ENCODE measurements at places on chromosomes 5 and 9.

- no peak for DNase-seq
Measured at GRCh38 chr5:131256507-131256823, 7.4 kb upstream of the CDC42SE2 start.

DNA sequence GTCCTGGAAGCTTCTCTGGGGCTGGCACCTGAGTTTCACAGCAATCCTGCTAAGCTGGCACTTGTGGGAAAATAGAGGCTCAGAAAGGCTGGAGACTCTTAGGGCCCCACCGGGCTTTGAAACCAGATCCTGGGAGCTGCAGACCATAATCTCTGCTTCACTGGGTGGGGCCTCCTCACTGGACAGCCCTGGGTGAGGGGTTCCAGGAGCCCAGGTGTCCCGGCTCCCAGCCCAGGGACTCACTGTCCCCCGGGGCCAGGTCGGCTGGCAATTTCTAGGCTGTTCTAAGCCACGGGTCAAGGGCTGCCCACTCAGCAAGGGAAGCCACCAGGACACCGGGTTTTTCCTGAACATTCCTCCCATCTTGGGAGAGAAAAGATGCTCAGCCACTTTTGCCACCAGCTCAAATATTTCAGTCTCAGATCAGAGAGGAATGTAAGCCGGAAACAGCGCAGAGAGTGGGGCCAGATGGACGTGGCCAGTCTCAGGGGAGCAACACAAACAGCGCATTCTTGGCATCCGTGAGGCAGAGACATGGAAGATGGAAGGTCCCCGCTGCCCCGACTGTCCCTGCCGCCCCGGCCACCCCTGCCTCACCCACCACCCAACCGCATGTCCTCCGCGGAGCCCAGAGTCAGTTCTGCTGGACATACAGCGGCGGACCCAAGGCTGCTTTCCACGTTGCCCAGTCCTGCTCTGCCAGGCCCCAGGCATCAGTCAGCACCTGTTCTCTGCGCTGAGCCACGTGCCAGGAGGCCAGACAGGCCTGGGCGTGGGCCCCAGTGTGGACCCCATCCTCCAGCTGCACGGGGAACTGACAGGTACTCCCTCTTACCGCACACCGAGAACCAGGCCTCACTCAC is 72.6 kb downstream of the VAV2 start:
- no peak for DNase-seq

DNA sequence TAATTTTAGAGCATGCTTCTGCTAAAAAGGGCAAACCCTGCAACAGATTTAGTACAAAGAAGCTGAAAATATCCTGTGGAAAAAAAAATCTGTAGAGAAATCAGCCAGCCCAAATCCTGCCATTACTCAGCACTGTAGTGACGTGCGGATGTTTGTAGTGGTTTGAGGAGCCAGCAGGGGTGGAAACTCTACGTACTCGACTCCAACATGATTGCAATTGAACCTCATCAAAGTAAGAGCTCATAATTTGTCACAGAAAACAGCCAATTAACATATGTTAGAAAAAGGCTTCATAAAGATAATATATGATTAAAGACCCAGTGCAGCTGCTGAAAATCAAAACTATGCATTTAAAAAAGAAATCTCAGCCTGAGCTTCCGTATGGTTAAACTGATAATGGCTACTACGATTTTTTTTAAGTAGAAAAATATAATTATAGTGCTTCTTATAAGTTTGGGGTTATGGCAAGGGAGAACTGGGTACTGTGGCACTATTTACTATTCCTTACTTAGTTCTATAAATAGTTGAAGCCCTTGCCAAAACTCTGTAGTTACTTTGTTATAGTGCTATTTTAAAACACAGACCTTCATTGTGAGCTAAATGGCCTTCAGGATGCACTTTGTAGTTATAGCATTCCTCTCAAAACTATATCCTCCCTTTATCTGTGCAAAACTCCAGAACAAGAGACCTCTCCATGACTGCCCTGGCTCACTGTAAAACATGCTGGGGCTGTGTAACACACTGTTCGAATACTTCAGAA is 49.4 kb downstream of the MEF2C start:
- DNase-seq, result peak; percentile 14

- no peak for DNase-seq
Measured at GRCh38 chr9:85730916-85731630, 10.7 kb downstream of the AGTPBP1 start.

- no peak for DNase-seq
Measured at GRCh38 chr9:18077941-18078678, 395.8 kb upstream of the ADAMTSL1 start.

DNA sequence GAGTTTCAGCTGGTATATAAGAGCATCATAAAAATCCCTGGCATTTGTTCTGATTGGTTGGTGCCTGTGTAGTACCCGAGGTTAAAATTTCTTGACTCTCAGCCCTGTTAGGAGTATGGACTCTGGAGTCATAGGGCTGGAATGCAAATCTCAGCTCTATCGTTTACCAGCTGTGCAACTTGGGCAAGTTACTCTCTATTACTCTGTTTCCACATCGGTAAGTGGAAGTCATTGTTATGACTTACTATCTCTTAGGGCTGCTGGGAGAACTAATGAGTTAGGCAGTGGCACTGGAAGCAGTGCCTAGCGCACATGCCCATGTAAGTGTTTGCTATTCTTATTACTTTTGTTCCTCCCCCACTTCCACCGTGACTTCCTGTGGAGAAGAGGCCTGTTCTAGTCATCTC is 141.6 kb downstream of the BOD1 start:
- DNase-seq, result no peak

- DNase-seq, result no peak
Measured at GRCh38 chr5:138274189-138274853, at the start of gene GFRA3. Gene GFRA3, minus strand, starts transcription at chr5:138274621. Its CDS starts 197 bp downstream, at chr5:138274424.

DNA sequence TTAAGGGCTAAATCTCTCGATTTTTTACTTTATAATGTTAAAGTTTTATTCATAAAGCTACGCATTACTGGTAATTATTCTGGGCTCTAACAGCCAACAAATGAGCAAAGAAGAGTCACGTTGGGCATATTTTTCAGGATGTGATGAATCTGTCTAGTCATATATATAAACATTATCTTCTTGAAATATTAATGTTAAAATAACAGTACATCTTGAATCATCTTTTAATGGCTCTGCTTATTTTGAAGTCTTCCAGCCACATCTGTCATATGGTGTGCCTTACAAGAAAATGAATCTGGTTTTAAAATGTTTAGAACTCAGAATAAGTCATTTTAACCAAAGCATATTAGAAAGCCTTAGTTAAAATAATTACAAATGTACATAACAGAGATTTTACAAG is 96.9 kb downstream of the CWC27 start:
- no peak for DNase-seq

GRCh38 chr5:168939887-168940544 is 360.8 kb upstream of the PANK3 start:
- no peak for DNase-seq

DNA sequence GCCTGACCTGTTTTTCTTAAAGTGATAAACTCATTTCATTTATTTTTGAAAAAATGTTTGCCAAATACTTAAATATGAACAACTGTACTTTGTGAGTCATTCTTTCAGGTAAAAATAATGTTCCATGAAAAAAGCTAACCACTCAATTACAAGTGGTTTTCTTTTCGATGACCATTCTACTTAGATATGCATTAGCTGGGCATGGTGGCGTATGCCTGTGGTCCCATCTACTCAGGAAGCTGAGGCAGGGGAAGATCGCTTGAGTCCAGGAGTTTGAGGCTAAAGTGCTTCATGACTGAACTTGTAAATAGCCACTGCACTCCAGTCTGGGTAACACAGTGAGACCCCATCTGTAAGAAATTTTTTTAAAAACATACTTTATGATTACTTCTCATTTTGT is 4.0 kb upstream of the WDR70 start:
- DNase-seq, result no peak

- no peak for DNase-seq
Measured at GRCh38 chr5:41840251-41840650, 30.0 kb downstream of the OXCT1 start.

- no peak for DNase-seq
Measured at GRCh38 chr9:135969064-135969683, 8.0 kb upstream of the UBAC1 start.

DNA sequence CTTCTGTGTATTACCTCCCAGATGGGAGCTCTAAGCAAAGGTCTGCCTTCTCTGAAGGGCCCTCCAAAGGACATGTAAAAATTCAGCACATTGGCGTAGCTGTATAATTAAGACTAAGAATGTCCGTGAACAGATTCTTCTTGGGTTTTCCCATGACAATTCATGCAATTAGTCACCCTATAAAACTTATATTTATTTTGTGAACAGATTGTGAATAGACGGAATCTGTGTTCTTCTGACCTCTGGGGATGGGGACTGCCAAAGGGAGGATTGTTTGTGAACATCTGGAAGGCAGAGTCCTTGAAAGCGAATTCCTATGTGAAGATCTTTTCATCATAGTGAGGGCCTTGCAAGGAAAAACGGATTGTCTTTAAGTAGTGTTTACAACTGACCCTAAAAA is 111.3 kb downstream of the EGFLAM start:
- peak; percentile 50 for DNase-seq

- no peak for DNase-seq
Measured at GRCh38 chr5:29276371-29276770, 1917.1 kb upstream of the CDH6 start.

DNA sequence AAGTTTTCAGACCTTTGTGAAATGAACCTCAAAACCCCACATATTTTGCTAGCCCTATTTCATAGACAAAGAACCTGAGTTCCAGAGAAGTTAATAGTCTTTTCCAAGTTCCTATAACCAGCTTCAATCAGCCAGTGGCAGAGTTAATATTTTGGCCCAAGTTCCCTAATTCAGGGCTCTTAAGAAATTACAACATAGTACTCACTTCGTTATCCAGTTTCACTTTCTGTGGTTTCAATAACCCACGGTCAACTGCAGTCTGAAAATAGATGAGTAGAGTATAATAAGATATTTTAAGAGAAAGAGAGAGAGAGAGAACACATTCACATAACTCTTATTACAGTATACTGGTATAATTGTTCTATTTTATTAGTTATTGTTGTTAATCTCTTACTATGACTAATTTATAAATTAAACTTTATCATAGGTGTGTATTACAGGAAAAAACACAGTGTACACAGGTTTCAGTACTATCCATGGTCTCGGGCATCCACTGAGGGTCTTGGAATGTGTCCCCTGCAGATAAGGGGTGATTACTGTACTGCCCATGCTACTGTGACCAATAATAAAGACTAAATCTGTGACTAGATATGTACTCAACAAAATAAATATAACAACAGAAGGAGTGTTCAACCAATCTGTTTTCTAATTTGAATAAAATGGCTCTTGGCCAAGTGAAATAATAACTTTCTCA is 9.3 kb upstream of the MYOT start:
- DNase-seq, result no peak

DNA sequence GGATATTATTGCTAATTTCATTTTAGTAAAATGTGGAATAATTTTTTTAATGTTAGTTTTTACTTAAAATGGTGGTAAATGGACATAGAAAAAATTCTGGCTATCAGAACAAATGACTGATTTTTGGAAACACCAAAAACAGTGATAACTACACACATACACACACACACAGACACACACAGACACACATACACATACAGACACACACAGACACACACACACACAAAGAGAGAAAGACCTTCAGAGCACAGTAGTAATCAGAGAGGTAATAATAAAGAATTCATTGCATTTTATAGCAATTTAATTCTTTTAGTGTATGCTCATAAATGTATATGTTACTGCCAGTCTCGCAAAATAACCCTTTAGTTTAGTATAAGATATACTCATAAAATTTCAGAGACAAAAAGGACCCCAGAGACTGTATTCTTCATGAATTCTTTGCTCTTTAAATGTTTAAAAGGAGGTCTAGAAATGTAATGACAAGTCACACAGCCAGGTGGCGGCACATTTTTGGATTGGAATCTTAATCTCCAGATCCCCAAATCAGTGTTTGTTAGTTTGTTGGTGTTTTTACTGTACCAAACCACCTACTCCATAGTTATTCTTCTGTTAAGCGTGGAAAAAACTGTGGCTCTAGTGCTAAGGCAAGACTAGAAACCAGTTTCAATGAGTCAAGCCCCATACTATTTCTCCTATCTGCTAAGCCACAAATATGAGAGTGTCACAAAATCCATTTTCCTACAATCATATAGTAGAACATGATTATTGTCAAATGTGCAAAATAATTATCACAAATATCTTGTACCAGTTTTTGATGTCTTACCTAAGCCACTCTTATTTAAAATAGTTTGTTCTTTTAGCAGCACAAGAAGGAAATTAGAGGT is 109.9 kb downstream of the EDIL3 start:
- peak; percentile 31 for DNase-seq

- DNase-seq, result no peak
Measured at GRCh38 chr9:36729906-36730305, 157.2 kb downstream of the MELK start.

GRCh38 chr9:78351816-78352215 is 54.9 kb downstream of the PSAT1 start:
- no peak for DNase-seq

DNA sequence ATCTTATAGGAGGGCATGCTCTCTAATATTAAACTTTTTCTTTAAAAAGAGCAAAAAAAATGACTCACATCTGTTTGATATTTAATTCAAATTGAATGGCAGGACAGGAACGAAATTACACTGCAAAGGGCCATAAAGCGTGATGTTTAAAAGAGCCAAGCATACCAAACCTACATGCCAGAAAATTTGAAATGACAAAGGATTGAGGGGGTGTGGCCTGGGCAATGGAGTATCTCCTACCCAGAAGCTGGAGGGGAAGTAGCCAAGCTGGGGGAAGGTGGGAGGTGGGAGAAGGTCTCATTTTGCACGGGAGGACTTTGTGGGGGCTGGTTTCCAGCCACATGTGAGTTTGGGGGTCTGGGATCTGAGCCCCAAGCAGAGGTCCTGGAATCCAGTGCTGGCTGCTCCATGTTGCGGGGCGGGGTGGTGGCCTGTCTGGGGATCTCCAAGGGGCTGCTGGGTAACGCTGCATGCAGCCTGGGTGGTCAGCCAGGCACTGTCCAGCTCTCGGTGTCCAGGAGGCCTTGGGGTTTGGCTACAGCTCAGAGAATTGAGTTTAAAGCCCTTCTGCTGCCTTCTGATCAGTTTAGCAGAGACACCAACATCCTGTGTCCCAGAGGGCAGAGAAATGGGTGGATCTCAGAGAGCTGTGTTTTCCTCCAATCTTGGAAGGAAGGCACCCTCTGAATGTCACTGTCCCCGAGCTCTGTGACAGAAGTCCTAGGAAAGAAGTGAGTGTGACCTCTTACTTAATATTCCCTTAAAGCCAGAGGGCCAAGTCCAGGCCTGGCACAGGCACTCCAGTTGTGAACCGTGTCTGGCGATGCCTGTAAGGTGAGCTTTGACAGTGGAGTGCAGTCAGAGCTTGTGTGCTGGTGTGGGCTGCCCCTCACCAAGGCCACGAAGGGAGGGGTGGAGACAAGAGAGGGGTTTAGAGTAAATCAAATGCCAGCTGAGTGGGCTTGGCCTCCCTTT is 7.6 kb downstream of the DCANP1 start:
- DNase-seq, result no peak

GRCh38 chr5:150573216-150573615 is 65.3 kb downstream of the NDST1 start:
- DNase-seq, result no peak

GRCh38 chr5:141692919-141693725 is 11.1 kb upstream of the ARAP3 start:
- peak; percentile 75 for DNase-seq

GRCh38 chr9:35001285-35001677 is 11.7 kb downstream of the DNAJB5 start:
- DNase-seq, result no peak

GRCh38 chr5:94575196-94575595 is 43.2 kb downstream of the KIAA0825 start:
- no peak for DNase-seq
